ENCODE measurements at places on chromosomes 5 and 9.

DNA sequence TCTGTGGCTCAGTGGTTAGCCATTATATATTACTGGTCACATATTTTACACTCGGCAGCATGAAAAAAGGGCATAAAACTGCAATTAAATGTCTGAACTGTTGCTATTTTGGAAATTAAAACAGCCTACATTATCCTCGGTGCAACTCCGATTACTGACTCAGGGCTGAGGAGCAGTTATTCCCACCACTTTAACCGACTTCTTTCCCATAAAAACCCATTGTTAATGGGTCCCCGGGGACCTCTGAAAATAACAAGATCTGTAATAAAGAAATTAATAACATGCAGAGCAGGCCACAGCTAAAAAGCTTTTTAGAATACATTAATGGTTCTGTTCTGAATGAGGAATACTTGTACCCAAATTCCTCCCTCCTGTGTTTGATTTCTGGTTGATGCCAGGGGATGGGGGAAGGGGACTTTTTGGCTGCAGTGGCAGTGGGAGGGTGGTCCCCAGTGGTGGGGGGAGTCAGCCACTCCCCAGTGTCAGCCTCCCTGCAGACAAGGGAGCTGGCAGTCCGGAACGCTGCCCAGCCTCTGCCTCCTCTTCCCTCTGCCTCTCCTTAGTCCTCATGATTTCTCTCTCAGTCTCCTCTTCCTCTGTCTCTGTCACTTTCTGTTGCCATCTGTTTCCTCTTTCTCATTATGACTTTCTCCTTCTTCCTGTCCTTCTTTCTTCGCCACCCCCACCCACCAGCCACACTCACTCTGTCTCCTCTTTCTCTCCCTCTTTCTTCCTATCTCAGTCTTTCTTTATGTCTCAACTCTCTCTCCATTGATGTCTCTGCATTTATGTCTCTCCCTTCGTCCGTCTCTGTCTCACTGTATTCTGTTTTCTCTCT is 59.0 kb upstream of the ZBTB43 start:
- DNase-seq = no peak

DNA sequence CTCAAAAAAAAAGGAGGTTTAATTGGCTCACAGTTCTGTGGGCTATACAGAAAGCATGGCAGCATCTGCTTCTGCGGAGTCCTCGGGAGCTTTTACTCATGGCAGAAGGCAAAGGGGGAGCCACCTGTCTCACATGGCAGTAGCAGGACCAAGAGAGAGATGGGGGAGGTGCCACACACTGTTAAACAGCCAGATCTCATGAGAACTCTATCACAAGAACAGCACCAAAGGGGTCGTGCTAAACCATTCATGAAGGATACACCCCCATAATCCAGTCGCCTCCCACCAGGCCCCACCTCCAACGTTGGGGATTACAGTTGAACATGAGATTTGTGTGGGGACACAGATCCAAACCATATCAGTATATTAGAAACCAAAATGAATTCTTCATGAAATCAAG is 28.3 kb upstream of the CXXC5 start:
- no peak for DNase-seq

- DNase-seq = peak; percentile 69
Observed at GRCh38 chr9:127417131-127418036, 6.8 kb upstream of the ZNF79 start.

DNA sequence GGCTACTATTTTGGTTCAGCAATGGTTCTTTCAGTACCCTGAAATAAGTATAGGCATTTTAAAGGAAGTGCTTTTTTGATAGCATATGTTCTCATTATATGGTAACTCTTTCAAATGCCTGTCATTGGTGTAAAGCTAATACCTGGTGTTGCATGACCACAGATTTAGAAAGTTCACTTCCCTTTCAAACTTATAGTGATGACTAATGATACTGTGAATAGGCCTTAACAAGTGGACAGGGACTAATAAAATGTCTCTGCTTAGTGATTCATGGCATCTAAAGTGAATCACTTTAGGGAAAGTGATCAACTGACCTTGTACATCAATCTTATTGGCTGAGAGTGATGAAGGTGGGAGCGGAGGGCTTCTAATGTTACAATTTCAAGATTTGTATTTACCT is 21.6 kb downstream of the MRPL22 start:
- no peak for DNase-seq

- peak; percentile 62 for DNase-seq
Observed at GRCh38 chr5:96614110-96614691, 48.0 kb upstream of the CAST start.

DNA sequence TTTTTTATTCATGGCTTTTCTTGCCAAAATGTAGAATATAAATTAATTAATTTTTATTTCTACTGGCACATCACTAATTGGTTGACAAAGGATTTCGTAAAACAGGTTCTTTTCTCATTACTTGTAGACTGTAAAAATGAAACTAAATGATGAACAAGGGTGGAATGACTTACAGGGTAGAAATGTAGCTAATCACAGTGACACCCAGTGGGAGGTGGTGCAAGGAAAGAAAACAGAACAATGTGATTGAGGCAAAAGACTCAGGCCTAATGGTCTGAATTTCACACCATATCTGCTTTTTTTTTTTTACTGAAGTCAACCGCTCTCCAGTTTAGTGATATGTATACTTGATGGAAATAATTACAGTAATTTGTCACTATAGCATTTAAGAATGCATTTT is 28.9 kb downstream of the GABRG2 start:
- no peak for DNase-seq

DNA sequence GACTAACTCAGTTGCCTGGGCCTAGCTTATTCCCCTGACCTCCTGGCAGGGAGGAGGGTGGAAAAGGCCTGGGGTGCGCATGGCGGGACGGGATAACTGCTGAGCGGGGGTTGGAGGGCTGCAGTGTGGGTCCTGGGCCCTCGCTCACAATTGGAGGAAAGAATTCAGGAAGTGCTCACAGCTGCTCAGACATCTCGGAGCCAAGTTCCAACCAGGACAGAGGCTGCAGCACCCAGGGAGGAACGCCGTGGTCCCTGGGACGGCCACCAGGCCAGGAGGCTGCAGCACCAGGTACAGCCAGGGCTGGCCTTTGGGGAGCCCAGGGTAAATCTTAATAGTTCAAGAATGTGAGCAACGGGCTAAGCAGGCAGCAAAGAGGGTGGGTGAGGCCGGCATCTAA is at the start of gene SPAAR:
Gene SPAAR, plus strand, starts transcription at position 217 of the 400 bp plus-strand sequence. CDS start 974 bp downstream, outside the sequence.
- DNase-seq = no peak

GRCh38 chr5:137186759-137187461 is 312.2 kb downstream of the SPOCK1 start:
- DNase-seq = no peak

DNA sequence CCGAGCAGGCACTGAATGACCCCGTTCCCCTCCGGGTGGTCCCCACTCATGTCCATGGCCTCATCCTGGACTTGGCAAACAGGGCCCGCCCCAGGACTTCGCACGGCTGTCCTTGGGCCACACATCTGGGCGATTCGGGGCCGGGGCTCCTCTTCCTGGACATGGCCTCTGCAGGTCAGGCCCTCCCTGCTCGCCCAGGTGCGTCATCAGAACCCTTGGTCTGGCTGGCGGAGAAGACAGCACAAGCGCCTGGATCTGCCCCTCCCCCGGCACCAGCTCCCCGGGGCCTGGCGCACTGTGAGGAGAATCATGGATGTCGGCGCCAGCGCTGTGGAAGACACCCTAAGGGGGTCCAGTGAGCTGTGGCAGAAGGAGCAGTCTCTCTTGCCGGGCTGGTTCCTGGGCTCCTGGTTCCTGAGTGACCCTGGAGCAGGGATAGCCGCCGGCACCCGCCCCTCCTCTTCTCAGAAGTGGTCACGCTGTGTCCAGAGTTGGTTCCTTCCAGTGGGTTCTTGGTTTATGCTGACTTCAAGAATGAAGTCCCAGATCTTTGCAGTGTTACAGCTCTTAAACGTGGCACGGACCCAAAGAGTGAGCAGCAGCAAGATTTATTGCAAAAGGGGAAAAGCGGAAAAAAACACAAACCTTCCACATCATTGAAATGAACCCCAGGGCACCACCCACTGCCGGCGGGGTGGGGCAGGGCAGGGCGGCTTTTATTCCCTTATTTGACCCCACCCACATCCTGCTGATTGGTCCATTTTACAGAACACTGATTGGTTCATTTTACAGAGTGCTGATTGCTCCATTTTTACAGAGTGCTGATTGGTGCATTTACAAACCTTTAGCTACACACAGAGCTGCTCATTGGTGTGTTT is 25.9 kb upstream of the SLC12A7 start:
- DNase-seq = no peak

GRCh38 chr5:31663519-31663918 is 24.6 kb downstream of the PDZD2 start:
- DNase-seq = no peak

DNA sequence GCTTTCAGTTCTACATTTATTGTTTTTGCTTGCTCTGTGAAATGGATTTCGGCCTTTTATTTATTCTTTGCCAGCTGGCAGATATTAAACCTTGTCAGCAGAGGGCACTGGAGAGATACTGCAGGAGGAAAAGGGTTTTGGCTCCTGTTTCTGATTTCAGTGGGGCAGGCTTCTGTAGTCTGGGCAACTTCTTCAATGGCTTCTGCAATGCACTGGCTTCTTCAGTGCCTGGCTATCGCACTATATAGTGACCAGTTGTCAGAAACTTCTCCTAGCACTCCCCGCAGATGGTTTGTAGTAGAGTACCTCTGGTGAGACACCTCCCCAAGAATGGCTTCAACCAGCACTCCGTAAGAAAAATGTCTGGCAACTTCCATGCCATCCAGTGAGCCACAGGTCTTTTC is 3.2 kb upstream of the NFX1 start:
- DNase-seq = peak; percentile 60

- DNase-seq = no peak
Observed at GRCh38 chr5:149036168-149036567, 26.7 kb downstream of the SH3TC2 start.

DNA sequence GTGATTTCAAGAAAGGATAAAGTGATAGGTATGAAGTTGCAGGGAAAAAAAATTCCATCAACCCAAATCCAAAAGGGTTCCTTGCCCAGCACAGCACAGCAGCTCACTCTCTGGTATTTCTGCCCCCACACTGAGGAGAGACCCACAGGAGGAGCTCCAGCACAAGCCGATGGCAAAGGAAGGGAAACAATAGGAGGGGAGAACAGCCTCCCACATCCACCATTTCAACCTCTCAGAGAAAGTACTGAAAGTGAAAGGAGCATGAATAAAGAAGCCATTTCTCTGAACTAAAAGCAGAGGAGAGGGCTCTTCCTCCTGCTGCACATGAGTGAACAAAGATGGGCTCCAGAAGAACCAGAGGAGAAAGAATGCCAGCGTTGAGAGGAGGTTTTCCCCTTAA is 54.9 kb upstream of the ZSWIM6 start:
- DNase-seq = no peak

- DNase-seq = no peak
Observed at GRCh38 chr9:124593651-124594058, 86.5 kb upstream of the NR5A1 start.

GRCh38 chr9:37163299-37163698 is 42.9 kb downstream of the ZCCHC7 start:
- DNase-seq = no peak

DNA sequence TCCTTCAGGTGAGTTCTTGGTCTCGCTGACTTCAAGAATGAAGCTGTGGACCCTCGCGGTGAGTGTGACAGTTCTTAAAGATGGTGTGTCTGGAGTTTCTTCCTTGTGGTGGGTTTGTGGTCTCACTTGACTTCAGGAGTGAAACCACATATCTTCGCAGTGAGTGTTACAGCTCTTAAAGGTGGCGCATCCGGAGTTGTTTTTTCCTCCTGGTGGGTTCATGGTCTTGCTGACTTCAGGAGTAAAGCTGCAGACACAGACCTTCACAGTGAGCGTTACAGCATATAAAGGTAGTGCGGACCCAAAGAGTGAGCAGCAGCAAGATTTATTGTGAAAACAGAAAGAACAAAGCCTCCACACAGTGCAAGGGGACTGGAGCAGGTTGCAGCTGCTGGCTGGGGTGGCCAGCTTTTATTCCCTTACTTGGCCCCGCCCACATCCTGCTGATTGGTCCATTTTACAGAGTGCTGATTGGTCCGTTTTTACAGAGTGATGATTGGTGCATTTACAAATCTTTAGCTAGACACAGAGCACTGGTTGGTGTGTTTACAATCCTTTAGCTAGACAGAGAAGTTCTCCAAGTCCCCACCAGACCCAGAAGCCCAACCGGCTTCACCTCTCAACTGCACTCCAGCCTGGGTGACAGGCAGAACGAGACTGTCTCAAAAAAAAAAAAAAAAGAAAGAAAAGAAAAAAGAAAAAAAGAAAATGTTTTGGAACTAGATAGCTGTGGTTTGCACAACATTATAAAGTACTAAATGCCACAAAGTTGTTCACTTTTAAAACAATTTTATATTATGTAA is 9.1 kb upstream of the ERMP1 start:
- no peak for DNase-seq

DNA sequence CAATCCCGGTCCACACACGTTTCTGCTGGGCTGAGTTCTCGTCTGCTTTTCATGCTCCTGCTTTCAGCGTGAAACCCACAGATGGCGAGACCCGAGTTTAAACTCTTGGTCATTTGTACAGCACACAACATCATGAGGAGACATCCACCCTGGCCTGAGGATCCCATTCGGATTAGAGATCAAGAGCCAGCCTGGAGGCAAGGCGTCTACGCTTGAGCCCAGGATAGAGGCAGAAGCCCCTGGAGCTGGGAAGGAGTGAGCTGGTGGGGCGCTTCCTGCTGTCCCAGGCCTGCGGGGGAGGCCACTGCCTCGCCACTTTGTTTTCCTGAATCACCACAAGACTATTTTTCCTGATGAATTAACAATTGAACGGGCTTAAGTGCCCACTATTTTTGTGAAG is 281.9 kb upstream of the IRX4 start:
- DNase-seq = no peak

DNA sequence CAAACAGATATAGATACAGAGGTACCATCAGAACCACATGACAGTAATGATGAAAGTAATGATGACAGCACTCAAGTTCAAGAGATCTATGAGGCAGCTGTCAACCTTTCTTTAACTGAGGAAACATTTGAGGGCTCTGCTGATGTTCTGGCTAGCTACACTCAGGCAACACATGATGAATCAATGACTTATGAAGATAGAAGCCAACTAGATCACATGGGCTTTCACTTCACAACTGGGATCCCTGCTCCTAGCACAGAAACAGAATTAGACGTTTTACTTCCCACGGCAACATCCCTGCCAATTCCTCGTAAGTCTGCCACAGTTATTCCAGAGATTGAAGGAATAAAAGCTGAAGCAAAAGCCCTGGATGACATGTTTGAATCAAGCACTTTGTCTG is 69.2 kb downstream of the VCAN start:
- no peak for DNase-seq

GRCh38 chr5:51033215-51033614 is 350.0 kb upstream of the ISL1 start:
- no peak for DNase-seq

- DNase-seq = no peak
Observed at GRCh38 chr5:13921578-13921977, 22.9 kb downstream of the DNAH5 start.

- no peak for DNase-seq
Observed at GRCh38 chr9:127140842-127141675, 18.6 kb upstream of the ANGPTL2 start.

- no peak for DNase-seq
Observed at GRCh38 chr5:139898981-139899380, 103.4 kb downstream of the PSD2 start.

DNA sequence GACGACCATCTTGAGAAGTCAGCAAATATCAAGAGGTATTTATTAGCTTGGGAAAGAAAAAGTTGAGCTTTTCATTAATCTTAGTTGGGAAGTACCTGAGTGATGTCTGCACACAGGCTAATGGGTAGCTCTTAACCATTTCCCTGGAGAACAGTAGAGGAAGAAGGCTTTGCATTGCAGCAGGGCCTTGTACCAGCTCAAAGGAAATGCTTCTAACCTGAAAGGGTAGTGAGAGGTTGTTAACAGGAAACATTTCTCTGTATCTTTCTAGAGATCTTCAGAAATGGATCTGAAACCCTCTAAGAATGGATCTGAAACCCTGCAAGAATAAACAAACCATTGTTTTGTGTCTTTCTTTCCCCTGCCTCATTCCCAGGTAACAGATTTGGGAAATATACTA is 393.3 kb downstream of the PLK2 start:
- DNase-seq = no peak

Measured in BE2C (cell line).